ENCODE measurements at places on chromosomes 16 and 17. TPM values are rescaled to one million over a fixed set of nuclear protein-coding genes. Genes with fewer than 3 reads are reported as not detected.

GRCh38 chr16:47780213-47780875 lies 319.2 kb downstream of the PHKB start:
- no peak for DNase-seq

GRCh38 chr17:37239690-37240334 lies 136.0 kb upstream of the C17orf78 start:
- peak; percentile 45 for DNase-seq

- DNase-seq = no peak
Observed at GRCh38 chr16:57842601-57843000, 40.3 kb upstream of the KIFC3 start.

GRCh38 chr17:298791-299450 lies 53.7 kb downstream of the RPH3AL start:
- no peak for DNase-seq

DNA sequence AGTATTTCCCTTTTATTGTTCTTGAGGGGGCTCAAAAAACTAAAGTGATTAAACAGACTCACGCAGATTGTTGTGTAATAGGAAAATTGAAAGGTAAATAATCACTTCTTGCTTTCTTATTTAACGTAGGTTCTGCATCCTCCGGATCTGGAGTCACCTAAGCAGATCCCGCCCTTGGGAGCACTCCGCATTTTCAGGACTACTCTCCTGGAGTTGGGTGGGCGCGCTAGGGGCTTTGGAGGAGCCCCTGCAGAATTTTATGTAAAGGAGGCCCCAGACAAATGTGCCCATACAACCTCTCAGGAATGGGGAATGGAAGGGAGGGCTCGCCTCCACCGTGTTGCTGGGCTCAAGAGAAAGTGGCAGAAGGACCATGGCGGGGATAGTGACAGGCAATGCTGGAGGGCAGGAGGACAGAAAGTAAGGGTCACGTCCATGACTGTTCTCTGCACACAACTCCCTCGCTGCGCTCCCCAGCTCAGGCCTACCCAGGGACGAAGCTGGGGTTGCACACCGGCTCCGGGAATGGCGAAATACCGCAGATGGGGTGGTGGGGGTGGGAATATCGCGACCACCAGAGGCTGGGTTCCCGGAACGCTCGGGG lies 8.3 kb downstream of the MT2A start:
- no peak for DNase-seq

DNA sequence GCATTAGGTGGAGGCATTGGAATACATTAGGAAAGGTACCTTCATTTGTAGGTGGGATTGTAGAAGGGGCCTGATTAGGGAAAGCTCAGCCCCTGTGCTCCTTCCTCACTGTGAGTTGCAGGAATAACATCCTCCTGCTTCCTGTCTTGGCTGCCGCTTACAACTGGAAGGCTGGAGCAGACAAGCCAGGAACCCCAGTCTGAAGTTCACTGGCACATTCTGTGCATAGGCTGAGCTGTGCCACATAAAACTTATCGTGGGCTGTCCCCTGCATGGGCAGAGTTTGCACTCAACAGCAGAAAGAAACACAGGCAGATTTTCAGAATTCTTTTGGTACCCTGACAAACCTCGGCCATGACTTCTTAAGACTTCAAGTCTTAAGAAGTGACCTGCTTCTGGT lies 200.1 kb downstream of the SALL1 start:
- no peak for DNase-seq

- no peak for DNase-seq
Observed at GRCh38 chr16:8957063-8957397, 6.7 kb downstream of the USP7 start.

- no peak for DNase-seq
Observed at GRCh38 chr17:80382956-80383355, 32.0 kb upstream of the ENDOV start.

DNA sequence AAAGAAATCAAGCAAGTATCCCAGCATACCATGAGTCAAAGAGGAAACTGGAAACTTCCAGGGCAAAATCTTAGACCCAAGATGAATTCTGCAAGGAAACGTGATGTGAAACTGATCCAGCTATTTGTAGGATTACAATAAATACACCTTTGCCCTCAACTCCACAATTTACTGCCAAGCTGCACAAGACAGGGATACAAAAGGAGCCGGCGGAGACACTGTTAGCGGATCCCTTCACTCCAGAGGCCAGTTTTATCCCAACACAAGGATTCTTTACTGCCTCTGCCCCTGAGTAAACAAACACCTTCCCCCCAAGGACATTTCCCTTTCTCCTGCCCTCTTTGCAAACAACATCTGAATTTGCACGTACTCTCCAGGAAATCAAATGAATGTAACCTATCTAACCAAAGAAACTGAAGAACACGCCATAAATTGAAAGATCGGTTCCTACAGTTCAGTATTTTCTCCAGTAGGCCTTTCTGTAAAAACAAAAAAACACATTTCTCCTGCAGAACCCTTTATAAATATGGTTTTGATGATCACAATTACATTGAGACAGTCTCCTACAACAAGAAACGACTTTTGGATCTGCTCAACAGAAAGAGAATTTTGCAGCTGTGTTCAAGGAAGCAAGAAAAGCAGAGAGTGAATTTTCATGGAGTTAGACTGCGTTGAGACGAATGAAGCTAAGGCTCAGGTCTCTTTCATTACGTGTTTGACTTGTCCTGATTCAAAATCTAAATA lies 1.4 kb upstream of the CBX2 start:
- no peak for DNase-seq

DNA sequence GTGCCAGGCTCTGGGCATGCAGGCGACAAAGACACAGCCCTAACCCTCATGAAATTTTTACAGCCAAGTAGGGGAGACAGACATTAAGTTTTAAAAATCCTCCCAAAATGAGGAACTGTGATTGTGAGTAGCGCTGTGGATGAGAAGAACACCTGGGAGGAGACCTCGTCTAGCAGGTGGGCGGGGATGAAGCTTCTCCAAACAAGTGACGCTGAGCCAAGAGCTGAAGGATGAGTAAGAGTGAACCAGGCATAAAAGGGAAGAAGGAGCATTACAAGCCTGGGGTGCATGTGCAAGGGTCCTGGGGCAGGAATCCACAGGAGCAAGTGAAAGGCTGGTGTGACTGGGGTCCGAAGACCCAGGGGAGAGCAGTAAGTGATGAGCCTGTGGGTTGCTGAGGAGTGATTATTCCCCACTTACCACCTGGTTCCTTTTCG lies 149.4 kb upstream of the HS3ST2 start:
- DNase-seq = no peak

DNA sequence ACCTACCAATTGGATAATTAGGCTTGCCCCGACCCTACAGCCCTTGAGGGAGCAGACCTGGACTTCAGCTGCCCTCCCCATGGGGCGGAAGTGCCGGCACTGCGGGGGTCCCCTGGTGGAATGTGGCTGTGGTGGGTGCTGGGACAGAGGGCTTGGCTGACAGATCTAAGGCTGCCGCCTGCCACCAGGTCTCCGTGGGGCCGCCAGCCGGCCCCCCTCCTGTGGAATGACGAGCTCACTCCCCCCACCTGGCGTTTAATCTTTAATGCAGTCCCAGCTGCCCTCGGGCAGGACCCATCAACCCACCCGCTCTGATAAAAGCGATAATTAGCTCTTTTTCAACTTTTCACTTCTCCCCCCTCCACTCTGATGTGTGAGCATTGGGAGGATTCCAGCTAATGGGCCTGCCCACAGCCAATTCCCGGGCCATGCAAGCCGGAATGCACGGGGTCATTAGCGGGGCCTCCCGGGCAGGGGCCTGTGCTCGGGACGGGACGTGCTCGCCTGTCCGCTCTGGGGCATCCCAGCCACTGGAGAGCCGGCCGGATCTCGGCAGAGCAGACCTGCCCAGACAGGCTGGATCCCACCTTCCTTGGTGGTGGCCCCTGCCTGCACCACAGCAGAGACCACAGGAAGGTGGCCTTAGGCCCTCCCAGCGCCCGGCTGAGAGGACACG lies 28.3 kb upstream of the GOSR2 start:
- no peak for DNase-seq

DNA sequence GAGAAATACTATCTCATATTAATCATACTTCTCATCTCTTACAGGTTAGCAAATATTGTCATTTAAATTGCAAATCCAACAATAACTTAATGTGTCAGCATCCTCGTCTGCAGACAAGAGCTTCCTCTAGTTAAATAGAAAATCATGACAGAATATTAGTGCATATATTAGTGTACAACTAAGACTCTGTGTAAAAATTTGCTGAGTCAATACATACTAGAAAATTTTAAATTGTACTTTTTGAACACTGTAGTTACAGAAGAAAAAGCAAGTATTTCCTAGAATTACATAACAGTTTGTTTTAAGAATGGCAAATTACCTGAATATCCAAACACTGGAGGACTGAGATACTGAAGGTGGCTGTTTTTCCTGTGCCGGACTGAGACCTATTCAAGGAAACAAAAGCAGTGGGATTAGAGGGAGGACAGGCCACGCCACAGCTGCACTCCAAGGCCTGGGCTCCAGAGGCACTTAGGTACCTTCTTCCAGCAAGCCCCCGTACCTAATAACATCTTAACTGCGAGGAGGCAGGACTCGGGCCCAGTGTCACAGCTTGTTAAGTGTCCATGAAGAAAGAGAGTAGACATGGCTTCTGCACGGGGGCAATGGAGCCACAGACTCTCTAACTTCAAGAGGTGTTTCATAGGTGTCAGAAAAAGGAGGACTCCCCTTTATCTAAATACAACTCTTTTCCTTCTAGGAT lies 5.3 kb downstream of the EIF4A3 start:
- DNase-seq = no peak

DNA sequence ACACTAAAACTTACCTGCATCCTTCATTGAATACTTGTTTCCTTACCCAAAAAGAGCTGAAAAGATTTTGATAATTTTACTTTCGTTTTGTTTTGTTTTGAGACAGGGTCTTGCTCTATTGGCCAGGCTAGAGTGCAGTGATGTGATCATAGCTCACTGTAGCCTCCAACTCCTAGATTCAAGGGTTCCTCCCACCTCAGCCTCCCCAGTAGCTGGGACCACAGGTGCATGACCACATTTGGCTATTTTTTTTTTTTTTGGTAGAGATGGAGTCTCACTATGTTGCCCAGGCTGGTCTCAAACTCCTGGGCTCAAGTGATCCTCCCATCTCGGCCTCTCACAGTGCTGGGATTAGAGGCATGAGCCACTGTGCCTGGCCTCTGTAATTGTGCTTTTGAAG lies 10.0 kb upstream of the TCAP start:
- DNase-seq = no peak

- DNase-seq = peak; percentile 42
Observed at GRCh38 chr17:50918933-50919296, 52.8 kb upstream of the TOB1 start.

DNA sequence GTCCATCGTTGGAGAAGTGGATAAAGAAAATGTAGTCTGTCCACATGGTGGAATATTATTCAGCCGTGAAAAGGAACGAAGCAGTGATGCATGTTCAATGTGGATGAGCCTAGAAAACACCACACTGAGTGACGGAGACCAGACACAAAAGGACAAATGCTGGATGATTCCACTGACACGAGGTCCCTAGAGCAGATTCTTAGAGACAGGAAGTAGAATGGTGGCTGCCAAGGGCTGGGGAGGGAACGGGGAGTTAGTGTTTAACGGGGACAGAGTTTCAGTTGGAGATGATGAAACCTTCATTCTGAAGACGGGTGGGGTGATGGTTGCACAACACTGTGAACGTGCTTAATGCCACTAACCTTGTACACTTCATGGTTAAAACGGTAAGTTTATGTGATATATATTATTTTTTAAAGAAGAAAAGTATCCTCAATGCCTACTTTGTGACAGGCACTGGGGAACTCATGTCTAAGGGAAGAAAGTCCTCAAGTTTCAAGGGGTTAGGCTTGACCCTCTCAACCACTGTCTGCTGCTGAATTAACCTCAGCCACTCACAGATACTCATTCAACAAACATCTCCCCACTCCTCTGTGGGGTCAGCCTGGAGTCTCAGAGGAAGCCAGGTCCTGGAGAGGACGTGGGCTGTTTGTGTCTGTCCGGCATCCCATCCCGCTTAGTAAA lies 17.6 kb downstream of the C16orf74 start:
- DNase-seq = no peak

- DNase-seq = no peak
Observed at GRCh38 chr17:7442142-7442541, 2.7 kb upstream of the CHRNB1 start.

- no peak for DNase-seq
Observed at GRCh38 chr17:14903854-14904253, 361.3 kb downstream of the PMP22 start.

DNA sequence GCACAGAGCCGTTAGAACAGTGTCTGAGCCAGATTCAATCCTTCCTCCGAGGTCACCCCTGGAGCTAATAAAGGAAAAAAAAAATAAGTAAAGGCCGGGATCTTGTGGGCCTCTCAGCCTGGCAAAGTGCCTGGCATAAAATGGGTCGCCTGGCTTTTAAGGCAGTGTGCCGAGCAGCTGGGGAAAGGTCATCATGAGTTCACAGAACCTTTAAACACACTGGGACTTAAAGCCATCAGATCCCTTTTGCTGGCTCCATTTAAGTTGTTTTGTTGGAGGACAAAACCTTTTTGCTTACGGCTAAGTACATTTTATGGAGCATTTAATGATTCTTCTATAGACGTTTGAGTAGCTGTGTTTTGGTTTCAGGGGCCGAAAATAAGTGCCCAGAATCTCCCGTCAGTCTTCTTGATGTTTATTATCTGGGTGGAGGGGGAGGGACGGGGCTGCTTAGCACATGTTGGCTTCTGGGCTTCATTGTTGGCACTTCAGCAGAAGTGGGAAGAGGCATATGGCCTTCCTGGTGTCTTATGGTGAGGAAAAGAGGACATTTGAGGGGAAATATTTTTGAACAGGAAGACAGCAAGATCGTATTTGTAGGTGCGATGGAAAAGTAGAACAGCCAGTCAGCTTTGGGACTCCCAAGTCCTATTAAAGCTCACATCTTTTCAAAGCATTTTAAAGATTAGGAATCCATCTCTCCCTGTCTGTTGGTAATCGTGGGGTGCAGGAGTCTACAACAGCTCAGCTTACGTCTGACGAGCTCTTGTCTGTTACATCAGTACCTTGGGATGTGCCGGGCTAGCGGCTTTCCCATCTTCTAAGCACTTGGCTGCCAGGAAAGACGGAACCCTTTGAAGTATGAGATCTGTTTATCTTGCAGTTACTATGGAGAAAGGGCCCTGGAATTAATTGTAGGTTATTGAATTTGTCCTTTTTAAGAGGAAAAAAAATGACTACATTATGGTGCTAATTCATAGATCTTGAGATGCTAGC lies 31.1 kb downstream of the RBFOX1 start:
- peak; percentile 92 for DNase-seq

Gene KRTAP9-2
- total RNA-seq = not detected

Gene MARVELD3
- 3.6 TPM for total RNA-seq

Gene RHBDL3
- 1.6 TPM for total RNA-seq

Gene HSPB9
- total RNA-seq = not detected

Gene SPATA20
- 39.4 TPM for total RNA-seq

Gene OR1D2
- not detected for total RNA-seq

Gene MYH8
- not detected for total RNA-seq
